Mesothelial cell of epicardium (in vitro differentiated cells): ENCODE measurements at places on chromosomes 16 and 17. TPM values are rescaled to one million over a fixed set of nuclear protein-coding genes. Genes with fewer than 3 reads are reported as not detected.

- no peak for DNase-seq
Measured at GRCh38 chr17:50556803-50557202, 3.7 kb upstream of the CACNA1G start.

GRCh38 chr16:86761111-86762031 lies 183.0 kb downstream of the FOXL1 start:
- peak; percentile 53 for DNase-seq

Gene ACSM3
- 115 to 122 TPM (median 118 TPM) in 3 replicates for total RNA-seq

Gene CLDN9
- total RNA-seq, result 5.4 to 5.7 TPM (median 5.4 TPM) in 3 replicates

GRCh38 chr17:6276711-6277110 lies 158.2 kb downstream of the AIPL1 start:
- DNase-seq, result no peak

- peak; percentile 66 for DNase-seq
Measured at GRCh38 chr17:14297161-14297851, 3.6 kb upstream of the HS3ST3B1 start.

DNA sequence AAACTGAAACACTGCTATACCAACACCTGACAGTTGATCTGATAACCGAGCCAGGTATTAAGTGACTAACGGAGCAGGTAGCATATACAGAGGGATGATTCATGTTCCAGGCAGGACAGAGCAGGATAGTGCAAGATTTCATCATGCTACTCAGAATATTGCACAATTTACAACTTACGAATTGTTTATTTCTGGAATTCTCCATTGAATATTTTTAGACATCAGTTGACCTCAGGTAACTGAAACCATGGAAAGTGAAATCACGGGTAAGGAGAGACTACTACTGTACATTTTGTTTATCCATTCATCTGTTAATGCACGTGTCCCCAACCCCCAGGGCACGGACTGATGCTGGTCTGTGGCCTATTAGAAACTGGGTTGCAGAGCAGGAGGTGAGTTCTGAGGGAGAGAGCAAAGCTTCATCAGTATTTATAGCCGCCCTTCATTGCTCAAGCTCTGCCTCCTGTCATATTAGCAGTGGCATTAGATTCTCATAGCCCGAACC lies 14.5 kb upstream of the PPM1E start:
- DNase-seq, result no peak

Gene ZNF205
- total RNA-seq, result 15.4 to 16.7 TPM (median 16.0 TPM) in 3 replicates

Gene KRT36
- total RNA-seq, result not detected in 3 replicates

Gene TPSAB1
- total RNA-seq, result not detected in 3 replicates
